Activated T-helper 1 cell treated with anti-CD3 and anti-CD28 coated beads, Interleukin-2, amount 50 U/mL, for 16 hours (primary cell): ENCODE measurements at places on chromosomes 13 and 19.

DNA sequence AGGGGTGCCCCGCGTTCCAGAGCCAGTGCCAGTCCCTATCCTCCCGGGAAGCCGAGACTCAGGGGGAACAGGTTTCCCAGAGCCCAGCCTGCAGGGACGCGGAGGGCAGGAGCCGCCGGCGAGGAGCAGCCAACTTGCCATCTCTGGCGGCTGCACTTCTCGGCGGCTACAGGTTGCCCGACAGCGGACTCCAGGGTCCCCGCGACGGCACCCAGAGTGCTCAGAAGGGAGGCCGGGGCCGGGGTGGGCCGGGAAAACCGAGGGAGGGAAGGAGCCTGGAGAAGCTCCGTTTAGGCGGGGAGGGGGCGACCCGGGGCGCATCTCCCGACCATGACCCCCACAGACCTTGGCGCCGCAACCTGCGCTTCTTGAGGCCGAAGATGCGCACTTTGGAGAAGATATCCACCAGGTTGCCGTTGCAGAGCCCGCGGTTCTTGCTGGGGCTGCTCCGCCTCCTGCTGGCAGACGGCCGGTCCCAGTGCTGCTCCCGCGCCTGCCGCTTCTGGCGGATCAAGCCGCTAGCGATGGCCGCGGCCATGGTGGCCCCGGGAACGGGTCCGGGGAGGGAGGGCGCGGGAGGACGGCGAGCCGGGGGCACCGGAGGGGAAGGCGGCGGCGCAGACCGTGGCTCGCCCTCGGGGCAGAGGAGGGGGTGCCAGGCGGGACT is 463.8 kb downstream of the ITGBL1 start:
- DNase-seq, result no peak

DNA sequence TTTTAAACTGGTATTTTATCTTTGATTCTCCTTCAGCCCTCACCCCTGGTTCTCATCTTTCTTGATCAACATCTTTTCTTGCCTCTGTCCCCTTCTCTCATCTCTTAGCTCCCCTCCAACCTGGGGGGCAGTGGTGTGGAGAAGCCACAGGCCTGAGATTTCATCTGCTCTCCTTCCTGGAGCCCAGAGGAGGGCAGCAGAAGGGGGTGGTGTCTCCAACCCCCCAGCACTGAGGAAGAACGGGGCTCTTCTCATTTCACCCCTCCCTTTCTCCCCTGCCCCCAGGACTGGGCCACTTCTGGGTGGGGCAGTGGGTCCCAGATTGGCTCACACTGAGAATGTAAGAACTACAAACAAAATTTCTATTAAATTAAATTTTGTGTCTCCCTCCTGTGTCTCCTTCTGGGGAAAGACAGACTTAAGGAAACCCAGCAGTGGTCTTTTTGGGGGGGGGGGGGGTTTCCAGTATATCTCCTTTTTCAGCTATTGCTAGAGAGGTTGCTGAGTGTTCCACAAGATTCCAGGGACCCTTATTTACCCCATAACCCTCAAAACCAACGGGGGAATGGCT is 1.5 kb upstream of the RAD23A start:
- no peak for DNase-seq

GRCh38 chr13:110914081-110914330 is 863 bp downstream of the ANKRD10 start:
- DNase-seq, result no peak

- DNase-seq, result no peak
Observed at GRCh38 chr19:15045506-15045905, 3.8 kb upstream of the CASP14 start.

GRCh38 chr19:33402421-33403220 is 29.1 kb downstream of the CEBPG start:
- no peak for DNase-seq

DNA sequence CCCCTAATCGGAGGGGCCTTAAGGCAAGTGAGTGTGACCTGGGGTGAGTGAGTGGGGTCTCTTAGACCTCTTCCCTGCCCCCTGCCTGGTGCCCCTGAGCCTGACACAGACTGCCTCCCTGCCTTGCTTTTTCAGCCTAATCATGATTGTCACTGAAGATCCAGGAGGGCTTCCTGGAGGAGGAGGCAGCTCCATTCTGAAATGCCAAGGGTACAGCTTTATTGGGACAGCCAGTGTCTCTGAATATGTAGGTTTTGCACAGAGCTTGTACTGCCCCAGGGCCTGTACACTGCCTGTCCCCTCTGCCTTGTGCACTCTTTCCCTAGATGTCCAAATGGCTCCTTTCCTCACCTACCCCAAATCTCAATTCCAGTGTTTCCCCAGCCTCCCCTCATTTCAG is 26.1 kb upstream of the SEMA6B start:
- DNase-seq, result no peak

GRCh38 chr13:48625413-48626076 is 28.2 kb upstream of the CYSLTR2 start:
- no peak for DNase-seq

- no peak for DNase-seq
Observed at GRCh38 chr19:56993851-56994250, 125.9 kb upstream of the USP29 start.

- DNase-seq, result no peak
Observed at GRCh38 chr19:47881757-47882156, 4.4 kb downstream of the SULT2A1 start.

- peak; percentile 40 for DNase-seq
Observed at GRCh38 chr19:2607712-2608601, 94.5 kb downstream of the GNG7 start.

DNA sequence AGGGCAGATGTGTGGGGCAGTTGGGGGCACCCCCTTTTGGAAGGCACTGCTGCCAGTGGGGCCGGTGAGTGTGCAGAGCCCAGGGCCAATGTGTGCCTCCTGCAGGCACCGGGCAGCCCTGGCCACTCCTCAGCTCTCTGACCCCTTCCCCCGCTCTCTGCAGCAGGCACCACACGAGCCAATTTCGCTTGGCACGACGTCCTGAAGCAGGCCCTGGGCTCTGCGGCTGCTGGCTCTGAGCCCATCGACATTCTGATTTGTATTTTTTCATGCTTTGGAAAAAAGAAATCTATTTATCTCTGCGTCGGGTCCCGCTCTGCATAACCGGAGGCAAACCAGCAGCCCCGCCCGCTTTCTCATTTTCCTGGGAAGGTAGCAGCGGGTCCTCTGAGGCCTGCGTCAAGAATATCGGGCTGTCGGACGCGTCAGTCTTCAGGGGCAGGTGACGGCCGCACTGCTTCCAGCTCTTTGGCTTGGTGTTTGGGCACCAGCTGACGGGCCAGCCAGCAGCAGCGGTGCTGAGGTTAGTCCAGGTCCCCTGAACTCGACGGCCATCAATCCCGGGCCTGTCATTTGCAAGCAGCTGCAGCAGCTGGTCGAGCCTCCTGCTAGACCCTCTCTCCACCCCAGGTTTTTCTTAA is 134.3 kb downstream of the KDM4B start:
- DNase-seq, result no peak

DNA sequence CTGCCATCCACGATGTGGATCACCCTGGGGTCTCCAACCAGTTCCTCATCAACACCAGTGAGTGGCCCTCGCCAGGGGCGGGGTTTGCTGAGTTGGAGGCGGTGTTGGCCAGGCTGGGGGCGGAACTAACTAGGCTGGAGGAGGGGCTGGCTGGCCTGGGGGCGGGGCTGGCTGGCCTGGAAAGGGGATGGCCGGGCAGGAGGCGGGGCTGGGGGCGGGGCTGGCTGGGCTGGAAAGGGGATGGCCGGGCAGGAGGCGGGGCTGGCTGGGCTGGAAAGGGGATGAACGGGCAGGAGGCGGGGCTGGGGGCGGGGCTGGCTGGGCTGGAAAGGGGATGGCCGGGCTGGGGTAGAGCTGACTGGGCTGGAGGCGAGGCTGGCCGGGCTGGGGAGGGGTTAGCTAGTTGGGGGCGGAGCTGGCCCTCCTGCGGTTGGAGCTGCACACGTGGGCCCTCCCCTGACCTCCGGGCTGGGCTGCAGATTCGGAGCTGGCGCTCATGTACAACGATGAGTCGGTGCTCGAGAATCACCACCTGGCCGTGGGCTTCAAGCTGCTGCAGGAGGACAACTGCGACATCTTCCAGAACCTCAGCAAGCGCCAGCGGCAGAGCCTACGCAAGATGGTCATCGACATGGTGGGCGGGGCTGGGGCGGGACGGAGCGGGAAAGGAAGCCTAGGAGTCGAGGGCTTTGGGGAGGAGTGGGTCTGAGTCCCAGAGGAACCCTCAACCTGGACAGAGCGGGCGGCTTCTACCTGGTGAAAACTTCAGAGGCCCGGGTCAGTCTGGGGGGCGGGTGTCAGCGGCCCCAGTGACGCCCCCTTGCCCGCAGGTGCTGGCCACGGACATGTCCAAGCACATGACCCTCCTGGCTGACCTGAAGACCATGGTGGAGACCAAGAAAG is 41.0 kb downstream of the PDE4A start:
- DNase-seq, result peak; percentile 58

GRCh38 chr13:36872621-36873020 is 47.4 kb downstream of the SMAD9 start:
- DNase-seq, result no peak

- DNase-seq, result no peak
Observed at GRCh38 chr19:48698046-48698445, 2.3 kb downstream of the FUT2 start.

DNA sequence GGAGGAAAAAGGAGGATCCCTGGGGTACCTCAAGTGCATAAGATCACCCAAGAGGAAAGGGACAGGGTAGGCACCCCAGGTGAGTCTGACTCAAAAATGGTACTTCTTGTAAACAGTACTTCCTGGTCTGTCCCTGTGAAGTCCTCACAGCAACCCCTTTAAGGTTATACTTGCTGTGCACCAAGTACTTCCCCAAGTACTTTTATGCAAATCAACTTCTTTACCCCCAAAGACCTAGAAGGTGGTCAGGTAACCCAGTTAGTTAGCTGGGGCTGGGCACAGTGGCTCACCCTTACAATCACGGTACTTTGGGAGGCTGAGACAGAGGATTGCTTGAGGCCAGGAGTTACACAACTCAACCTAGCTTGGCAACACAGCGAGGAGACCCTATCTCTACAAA is 2.5 kb downstream of the CALR start:
- DNase-seq, result no peak

GRCh38 chr19:8224394-8225145 is 15.4 kb downstream of the CERS4 start:
- no peak for DNase-seq

GRCh38 chr13:110311443-110312338 is 4.6 kb downstream of the COL4A2 start:
- DNase-seq, result no peak

- DNase-seq, result no peak
Observed at GRCh38 chr13:42814868-42815267, 33.5 kb downstream of the FAM216B start.

DNA sequence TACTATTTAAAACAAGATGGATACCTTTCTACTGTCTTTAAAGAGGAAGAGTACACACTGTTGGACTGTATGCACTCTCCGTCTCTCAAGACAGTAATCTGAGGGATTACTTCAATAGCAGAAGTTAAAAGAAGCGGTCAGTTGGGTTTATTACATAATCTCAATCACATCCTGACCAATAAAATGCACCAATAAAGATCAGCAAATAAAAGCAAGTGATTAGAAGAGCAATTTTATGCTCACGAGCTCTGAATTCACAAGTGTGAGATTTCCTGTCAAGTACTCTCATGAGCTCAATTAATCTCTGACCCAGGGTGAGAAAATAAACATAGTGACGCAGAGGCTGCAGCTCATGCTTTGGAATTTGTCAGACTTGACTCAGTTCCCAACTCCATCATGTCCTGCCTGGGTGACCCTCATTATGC is 12.2 kb downstream of the ABCC4 start:
- no peak for DNase-seq

GRCh38 chr19:10452726-10453618 is 32.6 kb downstream of the PDE4A start:
- no peak for DNase-seq

DNA sequence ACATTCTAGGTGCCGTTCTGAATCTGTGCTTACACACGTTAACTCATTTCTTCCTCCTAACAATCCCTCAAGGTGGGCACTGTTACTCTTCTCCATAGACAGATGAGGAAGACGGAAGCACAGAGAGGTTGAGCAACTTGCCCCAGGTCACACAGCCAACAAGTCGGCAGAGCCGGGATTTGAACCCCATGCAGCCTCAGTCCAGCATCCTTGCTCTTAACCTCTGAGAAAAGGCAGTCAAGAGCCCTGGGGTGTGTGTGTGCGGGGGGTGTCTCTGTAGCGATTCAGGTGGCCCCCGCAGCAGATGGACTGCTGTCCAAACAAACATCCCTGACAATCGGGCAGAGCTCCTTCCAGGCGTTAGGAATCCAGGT is 6.3 kb downstream of the PTPRS start:
- no peak for DNase-seq

- no peak for DNase-seq
Observed at GRCh38 chr13:43648733-43649132, 138.0 kb downstream of the ENOX1 start.

DNA sequence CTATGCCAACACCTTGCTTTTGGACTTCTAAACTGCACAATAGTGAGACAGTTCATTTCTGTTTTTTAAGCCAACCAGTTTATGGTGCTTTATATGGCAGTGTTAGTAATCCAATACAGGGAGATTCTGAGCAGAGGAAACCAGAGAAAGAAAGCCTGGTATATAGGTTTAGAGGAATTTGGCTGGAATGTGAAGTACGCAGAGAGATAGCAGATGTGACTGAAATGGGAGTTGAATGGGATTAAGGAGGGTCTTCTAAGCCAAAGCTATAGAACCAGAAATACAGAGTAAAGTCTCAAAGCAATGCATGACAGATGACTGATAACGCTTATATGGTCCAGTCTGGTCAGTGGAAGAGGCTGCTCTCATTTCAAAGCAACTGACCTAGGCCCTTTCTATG is 453.7 kb downstream of the GPC6 start:
- DNase-seq, result no peak

DNA sequence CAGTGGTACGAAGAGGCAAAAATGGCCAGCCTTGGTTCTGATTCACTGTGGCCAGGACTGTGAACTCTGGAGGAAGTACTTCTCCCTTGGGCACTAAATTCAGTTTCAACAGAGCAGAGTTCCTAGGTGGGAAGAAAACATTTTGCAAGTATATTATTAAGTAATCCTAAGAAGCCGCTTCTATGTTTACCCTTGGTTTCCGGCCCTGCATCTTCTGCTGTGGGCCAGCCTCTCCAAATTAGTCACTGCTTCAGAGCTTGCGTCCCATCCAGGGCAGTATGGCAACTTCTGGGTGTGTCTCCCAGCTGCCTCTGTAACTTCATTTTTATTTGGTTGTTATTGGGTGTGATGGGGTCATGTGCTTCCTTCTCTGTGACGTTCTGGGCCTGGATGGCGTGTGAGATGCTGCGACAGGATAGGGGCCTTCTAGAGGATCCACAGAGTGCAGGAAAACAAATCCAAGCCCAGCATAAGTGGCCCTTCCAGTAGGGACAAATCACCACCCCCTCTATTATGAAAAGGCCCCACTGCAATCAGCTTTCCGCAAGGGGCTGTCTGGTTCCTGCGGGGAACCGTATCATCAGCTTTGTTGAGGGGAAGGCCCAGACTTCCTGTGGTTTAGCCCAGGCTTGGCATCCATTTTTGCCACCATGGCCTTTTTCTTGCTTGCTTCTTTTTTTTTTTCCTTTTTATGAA is 55.1 kb upstream of the C1QTNF9 start:
- peak; percentile 37 for DNase-seq

- DNase-seq, result no peak
Observed at GRCh38 chr13:60435762-60436374, 38.8 kb downstream of the TDRD3 start.
